Cardiac fibroblast (primary cell): ENCODE measurements at places on chromosomes 11 and 22.

DNA sequence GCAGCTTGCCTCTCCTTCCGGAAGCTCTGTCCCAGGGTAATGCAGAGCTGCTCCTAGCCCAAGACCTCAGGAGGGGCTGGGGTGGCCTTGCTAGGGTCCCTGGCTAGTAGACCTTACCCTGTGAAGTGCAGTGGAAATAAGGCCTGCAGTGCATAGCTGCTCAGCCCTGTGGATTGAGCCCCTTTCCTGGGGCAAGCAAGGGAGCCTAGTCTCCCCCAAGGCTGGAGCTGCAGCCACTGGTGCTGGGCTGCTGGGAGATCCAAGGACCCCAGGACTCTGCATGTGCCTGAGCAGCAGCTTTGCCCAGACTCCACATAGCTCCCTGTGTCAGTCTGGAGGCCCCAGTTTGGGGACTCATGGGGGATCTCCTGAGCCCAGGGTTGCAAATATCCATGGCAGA lies 57.9 kb downstream of the FANCF start:
- DNase-seq, result no peak

- no peak for DNase-seq
Measured at GRCh38 chr11:77560605-77561004, 29.1 kb upstream of the AQP11 start.

GRCh38 chr11:28106353-28107043 lies 1.5 kb downstream of the KIF18A start:
- DNase-seq, result no peak

DNA sequence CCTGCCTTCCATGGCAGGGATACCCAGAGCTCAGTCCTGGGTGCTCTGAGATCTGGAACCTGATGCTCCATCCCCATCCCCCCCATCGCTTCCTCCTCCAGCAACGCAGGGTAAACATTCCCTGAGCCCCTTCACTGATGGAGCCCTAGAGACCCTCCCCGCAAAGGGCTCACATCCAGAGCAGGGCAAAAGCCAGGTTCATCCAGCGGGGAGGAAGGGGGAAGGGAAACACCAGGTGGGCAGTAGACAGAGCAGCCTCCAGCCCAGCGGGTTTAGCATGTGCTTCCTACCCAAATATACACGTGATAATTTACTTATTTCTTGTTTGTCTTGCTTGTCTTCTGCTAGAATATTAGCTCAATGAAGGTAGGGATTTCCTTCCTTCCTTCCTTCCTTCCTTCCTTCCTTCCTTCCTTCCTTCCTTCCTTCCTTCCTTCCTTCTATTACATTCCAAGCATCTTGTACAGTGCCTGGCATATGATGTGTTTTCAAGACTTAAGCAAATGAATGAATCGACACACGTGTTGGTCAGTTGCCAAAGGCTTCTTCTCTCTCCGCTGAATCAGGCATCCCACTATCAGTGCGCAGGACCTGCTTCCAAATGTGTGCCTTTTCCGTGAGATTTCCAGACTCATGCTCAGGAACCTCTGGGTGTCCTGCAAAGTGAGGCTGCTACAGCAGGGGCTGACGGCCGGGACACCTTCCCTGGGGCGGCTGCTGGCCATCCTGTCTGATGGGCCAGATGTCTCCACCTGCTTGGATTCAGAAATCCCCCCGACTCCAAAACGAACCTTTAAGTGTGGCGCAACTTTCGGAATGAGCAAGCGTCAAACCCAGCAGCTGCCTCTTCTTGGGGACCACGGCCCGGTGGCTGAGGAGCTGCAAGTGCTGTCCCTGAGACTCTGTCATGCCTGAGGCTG lies 955.1 kb downstream of the BRD1 start:
- DNase-seq, result no peak

GRCh38 chr11:14423633-14424032 lies 64.7 kb upstream of the RRAS2 start:
- DNase-seq, result peak; percentile 73

DNA sequence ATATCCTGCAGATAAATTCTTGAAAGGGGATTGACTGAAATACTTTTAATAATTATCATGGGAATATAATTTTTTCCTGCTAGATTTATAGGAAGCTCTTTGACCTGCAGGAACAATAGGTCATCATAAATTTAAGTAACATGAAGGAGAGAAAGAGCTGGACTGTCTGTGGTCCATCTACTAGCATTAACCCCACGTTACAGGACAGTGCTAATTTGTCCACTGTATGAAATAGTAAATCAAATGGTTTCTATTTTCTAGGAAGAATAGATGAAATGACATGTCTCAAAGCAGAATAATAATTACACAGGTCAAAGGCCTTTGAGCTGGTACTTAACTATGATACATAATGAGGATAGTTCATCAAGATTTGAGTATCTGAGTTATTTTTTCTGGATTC lies 825.4 kb upstream of the CNTN5 start:
- no peak for DNase-seq

DNA sequence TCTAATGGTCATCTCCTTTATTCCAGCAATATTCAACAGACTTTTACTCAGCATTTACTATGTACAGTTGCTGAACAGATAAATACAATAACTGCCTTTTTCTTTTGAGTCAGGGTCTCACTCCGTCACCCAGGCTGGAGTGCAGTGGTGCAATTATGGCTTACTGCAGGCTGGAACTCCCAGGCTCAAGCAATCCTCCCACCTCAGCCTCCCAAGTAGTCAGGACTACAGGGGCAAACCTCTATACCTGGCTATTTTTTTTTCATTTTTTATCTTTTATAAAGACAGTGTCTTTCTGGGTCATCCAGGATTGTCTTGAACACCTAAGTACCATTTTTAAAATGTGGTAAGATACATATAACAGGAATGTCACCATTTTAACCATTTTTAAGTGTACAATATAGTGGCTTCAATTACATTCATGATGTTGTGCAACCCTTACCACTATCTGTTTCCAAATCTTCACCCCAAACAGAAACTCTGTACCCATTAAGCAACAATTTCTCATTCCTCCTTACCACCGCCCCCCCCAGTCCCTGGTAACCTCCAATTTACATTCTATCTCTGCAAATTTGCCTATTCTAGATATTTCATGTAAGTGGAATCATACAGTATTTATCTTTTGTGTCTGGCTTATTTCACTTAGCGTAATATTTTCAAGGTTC lies 67.8 kb downstream of the MIAT start:
- no peak for DNase-seq

DNA sequence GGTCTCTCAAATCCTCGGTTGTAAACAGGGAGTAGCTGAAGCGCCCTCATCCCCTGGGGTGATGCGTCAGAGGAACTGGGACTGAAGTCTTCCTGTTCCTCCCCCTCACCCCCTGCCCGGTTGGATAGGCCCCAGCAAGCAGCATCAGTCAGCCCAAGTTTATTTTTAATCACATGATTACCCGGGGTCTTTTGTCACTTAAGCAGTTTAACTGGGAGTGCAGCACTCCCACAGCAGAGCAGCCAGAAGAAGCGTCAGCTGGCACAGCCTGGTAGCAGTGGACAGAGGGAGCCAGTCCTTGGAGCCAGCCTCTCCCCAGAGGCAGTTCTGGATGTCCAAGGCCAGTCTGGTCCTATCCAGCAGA lies 342.1 kb downstream of the CTTN start:
- DNase-seq, result no peak

DNA sequence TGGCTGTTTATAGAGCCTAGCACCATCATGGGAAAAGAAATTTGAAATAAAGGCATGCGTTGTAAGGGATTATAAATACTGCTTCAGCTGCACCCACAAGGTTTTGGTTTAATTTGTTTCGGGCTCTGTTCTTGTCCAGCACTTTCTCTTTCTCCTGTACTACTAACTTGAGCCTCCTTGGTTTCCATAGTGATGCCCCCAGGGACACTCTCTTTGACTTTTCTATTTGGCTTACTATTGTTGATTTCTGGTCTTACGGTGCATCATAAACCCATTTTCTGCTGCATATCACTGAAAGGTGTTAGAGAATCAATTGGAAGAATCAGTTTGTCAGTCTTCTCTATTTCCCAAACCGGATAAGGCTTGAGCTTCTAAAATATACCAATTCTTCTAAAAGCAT lies 1674.3 kb upstream of the RAG2 start:
- DNase-seq, result no peak

DNA sequence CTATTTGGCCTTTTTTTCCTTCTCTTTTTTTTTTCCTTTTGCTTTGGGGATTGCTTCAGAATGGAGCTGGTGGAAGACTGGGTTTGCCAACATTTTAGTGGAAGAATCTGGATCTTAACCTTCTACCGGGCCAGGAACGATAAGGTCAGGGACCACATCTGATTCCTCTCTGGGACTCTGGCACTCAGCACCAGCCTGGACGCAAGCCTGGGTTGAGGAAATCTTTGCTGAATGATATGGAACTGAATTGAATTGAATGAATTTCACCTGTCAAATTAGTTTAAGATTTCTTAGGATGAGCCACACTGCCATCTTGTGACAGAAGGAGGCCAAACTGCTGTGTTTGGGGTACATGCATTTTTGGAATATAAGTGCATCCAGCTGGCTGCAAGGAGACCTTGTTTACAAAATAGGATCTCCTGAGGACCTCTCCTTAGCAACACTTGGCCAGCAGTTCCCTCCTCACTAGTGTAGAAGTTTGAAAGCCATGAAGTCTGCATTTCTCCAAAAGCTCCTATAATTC lies 30.4 kb downstream of the TPBGL start:
- no peak for DNase-seq

- DNase-seq, result no peak
Measured at GRCh38 chr11:124766156-124766555, 4.1 kb upstream of the ESAM start.

DNA sequence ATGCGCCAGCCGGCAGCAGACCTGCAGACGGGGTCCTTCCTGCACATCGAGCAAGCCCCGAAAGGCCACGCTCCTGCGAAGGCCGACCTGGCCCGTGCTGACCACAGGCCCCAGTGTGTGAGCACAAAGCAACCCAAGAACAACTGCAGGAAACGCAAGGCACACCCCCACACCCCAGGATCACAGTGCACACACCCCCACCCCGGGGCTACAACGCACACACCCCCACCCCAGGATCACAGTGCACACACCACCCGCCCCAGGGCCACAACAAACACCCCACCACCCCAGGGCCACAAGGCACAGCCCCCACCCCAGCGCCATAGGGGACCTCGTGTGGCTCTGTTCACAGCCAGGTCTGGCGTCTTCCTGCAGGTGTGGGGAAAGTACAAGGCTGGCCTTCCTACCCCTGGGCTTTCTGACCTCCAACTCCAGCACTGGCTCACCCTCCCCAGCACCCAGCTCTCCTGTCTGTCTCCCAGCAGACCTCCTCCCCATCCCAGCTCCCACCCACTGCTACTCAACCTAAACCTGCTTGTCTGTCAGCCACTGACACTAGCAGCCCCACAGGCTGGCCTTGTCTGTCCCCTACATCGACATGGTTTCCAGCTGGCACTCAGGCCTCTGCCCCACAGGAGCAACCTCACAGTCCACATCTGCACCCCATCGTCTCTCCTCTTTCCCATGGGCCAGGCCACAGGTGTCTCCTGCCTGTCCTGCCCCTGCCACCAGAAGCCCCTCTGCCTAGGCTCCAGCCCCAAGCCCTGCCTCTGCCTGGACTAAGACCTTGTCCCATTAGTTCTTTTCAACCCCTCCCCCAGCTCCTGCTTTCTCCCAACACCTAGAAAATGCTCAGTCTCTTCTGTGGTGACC lies 20.5 kb upstream of the EFCAB6 start:
- no peak for DNase-seq

GRCh38 chr11:854601-855329 lies 12.1 kb downstream of the TSPAN4 start:
- DNase-seq, result no peak

DNA sequence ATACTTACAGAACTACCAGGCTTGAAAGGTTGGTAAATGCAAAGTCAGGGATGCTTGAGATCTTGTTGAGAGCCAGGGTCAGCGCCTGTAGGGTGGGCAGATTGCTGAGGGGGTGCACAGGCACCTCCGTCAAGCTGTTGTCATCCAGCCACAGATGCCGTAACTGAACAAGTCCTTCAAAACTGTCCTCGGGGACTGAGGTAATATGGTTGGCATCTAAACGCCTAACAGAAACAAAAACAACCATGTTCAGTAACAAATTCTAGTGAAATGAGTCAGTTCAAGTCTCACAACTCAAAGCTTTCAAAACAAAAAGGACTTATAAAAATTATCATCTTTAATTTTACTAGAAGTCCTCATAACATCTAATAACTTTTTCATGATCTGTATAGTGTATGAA lies 22.2 kb upstream of the CCDC34 start:
- DNase-seq, result peak; percentile 86

DNA sequence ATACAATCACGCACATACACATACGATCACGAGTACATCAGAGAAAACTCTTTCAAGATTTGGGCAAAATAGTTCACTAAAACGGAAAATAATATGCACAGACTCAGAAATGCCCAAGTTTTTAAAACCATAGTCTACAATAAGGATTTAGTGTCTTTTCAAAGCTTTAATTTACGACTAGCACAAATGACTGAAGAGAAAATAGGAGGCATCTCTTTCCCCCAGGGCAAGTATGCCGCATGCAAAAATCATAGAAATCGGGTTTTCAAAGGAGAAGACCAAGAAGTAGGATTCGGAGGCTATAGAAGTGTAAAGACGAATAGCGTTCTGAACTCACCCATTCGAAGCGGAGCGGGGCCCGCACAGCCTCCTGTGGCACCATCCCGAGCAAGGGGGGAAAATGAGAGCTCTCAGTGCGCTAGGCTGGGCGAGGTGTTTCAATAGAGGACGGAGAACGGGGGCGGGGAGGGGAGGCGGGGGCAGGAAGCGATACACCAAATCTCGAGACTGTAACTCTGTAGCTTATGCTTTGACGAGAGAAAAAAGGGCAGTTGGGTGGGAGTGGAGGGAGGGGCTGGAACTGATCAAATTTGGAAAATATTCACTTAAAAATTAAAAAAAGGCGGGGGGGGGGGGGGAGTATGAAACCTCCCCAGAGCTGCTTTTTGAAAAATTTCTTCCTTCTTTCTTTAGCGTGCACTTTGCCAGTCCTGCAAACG lies 15.8 kb downstream of the BLID start:
- peak; percentile 65 for DNase-seq

GRCh38 chr11:1832211-1832919 lies 2.4 kb upstream of the SYT8 start:
- peak; percentile 26 for DNase-seq

- no peak for DNase-seq
Measured at GRCh38 chr22:35322126-35322525, 22.4 kb downstream of the TOM1 start.

- DNase-seq, result no peak
Measured at GRCh38 chr11:60972182-60973030, 926 bp downstream of the CD6 start.
